ENCODE measurements at places on chromosomes 2 and 18.

DNA sequence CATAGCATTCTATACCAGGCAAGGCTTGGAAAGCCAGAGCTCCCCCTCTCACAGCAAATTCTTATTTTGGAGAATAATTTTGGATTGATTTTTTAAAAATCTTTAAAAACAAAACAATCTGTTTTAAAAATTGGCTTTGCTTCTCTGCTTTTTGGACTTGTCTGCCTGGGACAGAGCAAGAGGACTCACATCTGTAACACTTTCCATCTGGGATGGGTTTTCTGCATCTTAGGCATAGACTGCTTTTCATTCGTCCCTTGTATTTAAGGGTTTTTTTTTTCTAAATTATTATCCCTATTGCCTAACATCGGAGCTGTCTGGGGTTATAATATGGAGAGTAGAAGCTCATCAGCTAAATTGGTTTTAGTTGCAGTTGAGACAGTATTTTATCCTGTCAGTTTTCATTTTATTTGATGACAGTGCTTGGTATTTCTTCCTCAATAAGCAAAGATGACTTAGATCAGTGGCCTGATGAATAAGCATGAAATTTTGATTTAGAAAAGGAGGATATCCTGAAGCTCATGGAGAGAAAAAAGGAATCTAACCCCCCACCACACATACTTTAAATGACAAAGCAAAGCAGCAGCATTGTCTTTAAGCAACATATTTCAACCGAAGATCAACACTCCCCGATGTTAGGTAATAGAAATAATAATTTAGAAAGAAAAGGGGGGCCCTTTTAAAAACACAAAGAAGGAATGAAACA, 2.3 kb upstream of the FZD7 start:
- DNase-seq: no peak

GRCh38 chr2:186561467-186562208, 28.2 kb upstream of the ITGAV start:
- no peak for DNase-seq

- peak; percentile 93 for DNase-seq
Measured at GRCh38 chr2:160306985-160307384, 106.9 kb upstream of the ITGB6 start.

GRCh38 chr2:109175350-109175678, 46.3 kb downstream of the SH3RF3 start:
- peak; percentile 21 for DNase-seq

Measured in NCI-H446 treated with DMSO at 0.1 percent for 48 hours (cell line).